ENCODE measurements at places on chromosomes 7 and 10.

DNA sequence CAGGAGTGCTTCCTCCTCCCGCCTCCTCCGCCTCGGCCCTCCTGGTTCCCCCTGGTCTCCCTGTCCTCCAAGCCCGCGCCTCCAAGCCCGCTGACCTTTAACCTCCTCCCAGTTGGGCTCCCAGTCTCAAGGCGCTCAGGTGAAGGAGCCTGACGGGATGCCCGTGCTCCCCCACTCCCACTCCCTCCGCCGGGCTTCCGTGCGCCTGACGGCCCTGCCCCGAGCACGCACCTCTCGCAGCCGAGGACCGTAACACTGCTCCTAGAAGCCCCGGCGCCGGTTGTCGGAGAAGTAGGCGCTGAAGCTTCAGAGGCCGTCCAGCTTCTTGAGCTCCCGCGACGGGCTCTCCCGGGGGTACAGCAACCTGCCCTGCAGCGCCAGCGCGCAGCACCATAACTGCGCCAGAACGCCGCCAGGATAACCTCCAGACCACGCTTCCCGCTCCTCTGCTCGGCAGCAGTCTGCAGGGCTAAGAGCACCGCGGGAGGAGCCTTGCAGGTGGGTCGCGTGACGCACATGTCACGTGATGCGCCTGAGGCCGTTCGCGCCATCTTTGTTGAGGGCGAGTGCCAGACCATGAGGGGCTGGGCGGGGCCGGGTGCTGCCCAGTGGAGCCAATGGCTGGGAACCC, 71.0 kb upstream of the ZNF479 start:
- DNase-seq: no peak

GRCh38 chr10:103648251-103648635, 154.7 kb downstream of the NEURL1 start:
- no peak for DNase-seq

DNA sequence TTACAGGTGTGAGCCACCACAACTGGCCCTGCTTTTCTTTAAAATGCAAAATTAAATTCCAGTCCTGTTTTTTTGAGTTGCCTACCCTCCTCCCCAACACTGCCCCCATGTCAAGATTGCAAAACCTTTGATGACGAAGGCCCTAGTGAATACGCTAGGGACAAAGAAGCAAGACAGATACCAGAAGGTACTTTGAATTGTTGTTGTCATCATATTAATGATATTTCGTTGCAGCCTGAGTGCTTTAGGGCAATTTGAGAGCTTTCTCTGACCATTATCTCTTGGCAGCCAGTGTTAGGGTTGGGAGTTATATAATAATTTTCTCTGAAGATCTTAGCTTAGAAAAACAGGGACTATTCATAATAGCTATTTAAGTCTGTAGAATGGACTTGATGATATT, 7.1 kb downstream of the CCSER2 start:
- DNase-seq: no peak

GRCh38 chr10:133526957-133527588, at the start of gene CYP2E1:
CYP2E1 (plus strand) TSS chr10:133527363; CDS start chr10:133527396, 33 bp downstream.
- DNase-seq: peak; percentile 21

DNA sequence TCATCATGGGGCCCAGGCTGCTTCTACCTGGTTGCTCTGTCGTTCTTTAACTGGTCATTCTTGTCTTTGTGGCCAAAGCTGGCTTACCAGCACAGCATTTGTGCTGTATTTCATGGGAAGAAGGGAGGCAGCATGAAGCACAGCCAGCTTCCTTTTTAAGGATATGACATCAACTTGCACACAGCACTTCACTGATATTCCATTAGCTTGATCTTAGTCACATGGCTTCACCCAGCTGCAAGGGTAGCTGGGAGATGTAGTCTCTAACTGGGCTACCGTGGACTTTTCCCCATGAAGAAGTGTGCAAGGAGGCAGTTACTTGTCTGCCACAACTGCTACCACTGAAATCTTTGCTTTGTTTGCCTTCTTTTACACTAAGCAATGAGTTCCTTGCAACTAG, 525.2 kb downstream of the LRMDA start:
- no peak for DNase-seq

DNA sequence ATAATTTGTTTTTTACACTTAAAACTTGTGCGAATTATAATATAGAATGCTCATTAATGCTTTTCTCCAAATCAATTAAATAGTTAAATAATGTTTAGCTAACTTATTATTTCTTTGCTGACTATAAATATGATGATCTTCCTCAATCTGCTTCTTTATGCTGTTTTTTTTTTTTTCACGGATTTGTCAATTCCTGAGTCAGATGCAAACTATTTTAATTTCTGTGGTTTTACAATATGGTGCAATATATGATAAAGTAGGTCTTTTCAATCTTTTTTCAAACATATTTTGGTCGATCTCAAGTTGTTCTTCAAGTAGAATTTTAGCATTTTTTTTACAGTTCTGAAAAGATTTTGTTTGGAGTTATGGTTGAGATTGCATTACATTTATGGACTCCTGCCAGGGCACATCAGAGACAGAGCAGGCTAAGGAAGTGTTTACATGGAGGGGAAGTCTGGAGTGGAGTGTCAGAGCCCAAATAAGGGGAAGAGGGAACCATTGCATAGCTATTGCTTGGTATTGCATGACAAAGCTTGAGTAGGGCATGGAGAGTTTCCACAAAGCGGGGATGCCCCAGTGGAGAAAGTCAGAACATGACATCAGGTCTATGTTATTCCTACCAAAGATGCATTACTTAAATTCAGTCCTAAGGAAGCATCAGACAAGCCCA, 204.4 kb downstream of the OTUD1 start:
- DNase-seq: no peak

DNA sequence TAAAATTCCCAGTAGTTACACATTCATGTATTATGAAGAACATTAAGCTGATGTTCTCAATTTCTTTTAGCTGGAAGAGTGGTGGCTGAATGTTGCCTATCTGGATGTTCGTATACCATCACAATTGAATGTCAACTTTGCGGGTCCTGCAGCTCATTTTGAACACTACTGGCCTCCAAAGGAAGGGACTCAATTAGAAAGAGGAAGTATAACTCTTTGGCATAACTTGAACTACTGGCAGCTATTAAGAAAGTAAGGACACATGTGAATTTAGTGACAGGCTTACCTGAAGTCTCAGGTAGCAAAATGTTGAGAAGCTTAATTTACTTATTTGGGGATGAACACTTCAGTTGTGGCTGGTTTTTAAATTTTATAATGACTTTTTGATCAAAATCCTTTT, 15.9 kb downstream of the CROT start:
- no peak for DNase-seq

DNA sequence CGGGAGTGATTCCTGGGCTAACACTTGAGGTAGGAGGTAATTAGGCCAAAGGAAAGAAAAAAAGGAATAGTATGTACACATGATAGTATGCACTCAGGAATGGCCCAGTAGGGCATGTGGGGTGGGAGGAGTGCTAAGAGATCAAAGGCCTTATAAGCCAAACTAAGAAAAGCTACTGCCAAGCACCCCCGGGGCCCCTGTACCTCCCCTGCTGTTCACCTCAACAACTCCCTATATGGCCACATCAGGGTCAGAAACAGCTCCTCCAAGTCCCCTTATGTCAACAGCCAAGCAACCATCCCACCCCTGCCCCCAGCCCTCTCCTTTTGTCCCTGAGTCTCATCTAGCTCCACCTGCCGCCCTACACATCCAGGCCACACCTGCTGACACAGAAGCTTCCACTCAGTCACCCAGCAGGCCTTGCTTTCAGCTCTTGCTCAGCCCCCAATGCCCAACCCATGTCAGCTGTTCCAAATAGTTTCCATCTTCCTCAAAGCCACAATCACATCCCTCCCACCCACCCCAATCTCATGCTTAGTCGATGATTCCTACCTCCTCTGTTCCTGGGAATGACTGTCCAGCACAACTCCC, 80.2 kb downstream of the SORBS1 start:
- no peak for DNase-seq

DNA sequence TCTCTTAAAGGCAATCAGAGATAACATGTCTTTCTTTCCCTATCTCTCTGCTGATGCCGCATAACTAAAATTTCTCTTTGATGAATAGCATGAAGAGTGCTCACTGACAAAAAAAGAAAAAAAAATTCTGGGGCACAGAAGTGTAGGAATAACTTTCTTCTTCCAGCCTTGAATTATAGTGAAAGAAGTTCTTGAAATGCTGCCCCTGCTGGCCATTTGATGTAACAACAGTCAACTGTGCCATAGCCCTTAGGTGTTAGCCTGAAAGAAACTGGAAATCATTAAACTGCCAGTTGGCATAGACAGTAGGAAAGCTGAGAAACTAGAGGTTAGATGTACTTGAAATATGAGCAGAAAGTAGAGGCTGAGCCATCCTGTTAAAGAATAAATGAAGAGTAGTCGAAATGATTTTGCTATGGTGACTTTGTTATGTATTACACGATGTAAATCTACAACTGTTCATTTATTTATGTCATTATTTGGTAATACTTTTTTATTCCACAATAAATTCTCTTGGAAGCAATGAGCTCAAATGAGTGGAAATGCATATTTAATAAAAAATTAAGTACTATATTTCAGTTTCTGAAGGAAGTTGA, 48.3 kb upstream of the FAM171A1 start:
- DNase-seq: peak; percentile 53

- DNase-seq: peak; percentile 74
These were observed 1.3 kb downstream of the FBXL15 start for GRCh38 chr10:102421757-102422512.

- no peak for DNase-seq
These were observed 10.1 kb downstream of the CARD11 start for GRCh38 chr7:3033581-3033980.

DNA sequence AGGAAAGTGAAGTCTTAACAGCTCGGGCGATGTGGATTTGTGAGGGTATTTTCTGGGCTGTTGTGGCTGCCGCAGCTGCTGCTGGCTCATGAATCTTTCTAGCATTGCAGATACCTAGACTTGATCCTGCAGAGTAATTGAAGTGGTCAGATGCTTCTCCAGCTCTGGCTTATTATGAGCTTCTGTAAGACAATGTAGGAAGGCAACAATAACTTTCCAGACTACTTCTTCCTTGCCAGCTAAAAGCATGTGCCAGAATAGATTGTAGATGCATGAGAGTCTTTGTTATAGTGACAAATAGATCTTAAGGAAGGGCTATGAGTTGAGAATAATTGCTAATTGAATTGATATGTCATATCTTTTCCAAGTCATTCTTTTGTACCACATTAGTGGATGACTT, 461.4 kb upstream of the POT1 start:
- no peak for DNase-seq

- DNase-seq: no peak
These were observed 87.1 kb downstream of the FZD1 start for GRCh38 chr7:91351374-91351773.

DNA sequence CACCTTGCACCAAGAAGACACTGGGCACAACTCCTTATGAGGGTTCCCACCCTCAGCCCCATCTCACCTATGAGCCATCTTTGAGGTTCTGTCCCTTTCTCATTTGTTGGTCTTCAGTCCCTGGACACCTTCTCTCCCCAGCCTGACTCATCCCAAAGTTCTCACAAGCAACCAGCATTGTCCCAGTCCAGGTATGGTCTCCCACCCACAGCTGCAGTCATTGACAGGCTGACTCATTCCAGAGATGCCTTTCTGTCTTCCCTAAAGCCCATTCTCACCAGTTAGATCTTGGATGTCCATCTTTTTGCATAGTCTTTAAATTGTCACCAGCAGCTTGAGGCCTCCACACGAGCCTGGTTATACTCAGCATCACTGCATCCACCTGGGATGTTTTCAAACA, 26.7 kb upstream of the BMPR1A start:
- DNase-seq: no peak

GRCh38 chr10:8331896-8332729, 277.6 kb downstream of the GATA3 start:
- peak; percentile 65 for DNase-seq

- DNase-seq: peak; percentile 52
These were observed 55.3 kb upstream of the INPP5A start for GRCh38 chr10:132482090-132482800.

GRCh38 chr10:123142701-123143161, 5.2 kb upstream of the HMX2 start:
- peak; percentile 77 for DNase-seq

DNA sequence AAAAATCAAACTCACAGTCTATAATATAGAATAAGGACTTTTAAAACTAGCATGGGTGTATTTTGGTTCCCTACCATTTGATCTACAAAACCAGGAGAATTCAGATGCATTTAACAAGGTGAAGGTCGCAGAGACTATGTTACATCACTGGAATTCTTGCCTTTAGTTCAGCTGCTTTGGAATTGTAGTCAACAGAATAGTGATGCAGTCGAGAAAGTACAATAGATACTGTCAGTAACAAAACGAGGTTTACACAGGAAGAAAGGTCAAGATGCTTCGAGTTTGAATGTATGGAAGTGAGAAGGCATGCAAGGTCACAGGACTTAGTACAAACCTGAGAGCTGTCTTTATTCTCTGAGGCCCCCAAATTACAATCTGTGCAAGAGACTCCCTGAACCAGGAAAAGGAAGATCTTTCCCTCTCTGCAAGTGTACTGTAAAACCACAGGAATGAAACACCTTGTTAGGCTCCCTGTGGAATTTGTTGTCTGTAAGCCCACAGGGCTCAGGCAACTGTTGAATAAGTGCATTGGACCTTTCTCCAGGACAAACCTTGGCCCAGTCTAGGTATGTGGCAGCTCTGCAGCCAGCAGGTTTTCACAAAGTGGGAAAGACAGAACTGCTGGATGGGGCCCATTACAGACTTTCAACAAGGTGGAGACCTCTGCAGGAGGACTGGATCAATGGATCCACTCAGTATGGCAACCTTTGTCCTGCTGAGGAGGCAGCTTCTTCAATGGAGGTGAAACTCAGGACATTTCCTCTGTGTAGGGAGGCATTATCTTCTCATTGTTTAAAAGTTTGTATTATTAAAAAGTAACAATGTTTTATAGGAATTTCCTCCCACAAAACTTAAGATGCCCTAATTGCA, 101.1 kb upstream of the GSDME start:
- DNase-seq: peak; percentile 26

DNA sequence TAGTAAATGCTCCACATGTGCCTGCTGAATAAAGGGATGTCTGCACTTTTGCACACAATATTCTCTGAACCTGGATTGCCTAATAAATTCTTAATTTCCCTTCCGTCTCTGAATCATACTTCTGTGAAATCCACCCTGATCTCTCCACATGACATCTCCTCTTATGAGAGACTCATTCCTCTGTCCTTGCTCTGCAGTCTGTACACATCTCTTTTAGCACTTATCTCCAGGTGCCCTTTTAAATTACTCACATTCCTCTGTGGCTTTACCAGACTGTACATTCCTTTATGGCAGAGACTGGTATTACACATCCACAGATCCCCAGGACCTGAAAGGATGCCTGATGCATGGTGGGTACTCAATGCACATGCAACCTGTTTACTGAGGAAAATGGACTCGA, 527.6 kb downstream of the PHTF2 start:
- DNase-seq: no peak

DNA sequence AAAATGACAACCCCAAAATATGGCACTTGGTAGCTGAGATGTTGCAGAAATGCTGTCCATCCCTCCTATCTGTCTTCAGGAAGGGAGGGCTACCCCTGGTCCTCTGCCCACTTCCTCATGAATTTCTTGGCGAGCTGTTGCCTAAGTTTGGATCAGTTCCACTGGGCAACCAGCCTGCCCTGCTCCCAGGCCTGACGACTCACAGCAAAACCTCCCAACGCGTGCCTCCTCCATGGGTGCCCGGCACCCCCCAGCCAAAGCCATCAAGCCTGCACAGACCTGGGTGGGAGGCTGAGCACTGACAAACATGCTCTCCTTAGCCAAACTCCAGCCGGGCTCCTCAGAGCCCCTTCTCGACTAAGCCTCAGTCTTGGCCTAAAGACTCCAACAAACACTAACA, 8.9 kb downstream of the VSTM4 start:
- no peak for DNase-seq

Measured in H7 (cell line).